ENCODE measurements at places on chromosomes 4 and X.

DNA sequence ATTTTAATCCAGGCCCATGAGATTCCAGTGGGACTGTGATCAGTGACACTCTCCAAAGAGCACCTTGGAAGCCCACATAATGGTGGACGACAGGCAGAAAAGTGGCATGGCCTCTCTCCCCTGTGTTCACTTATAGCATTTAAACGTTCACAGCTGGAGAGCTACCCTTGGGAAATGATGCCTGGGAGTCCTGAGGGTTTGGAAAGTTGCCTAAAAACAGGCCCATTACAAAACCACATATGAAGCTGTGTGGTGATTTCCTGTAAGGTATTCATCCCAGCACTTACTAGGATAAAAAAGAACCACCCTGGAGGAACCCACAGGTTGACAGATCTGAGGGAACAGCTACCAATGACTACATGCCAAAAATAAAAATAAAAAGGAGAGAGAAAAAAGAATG lies 193.2 kb downstream of the RASL11B start:
- DNase-seq, result no peak

- no peak for DNase-seq
These were observed 51.4 kb upstream of the EMCN start for GRCh38 chr4:100569196-100569595.

- DNase-seq, result no peak
These were observed 76.1 kb downstream of the SLC9A6 start for GRCh38 chrX:136061286-136061685.

DNA sequence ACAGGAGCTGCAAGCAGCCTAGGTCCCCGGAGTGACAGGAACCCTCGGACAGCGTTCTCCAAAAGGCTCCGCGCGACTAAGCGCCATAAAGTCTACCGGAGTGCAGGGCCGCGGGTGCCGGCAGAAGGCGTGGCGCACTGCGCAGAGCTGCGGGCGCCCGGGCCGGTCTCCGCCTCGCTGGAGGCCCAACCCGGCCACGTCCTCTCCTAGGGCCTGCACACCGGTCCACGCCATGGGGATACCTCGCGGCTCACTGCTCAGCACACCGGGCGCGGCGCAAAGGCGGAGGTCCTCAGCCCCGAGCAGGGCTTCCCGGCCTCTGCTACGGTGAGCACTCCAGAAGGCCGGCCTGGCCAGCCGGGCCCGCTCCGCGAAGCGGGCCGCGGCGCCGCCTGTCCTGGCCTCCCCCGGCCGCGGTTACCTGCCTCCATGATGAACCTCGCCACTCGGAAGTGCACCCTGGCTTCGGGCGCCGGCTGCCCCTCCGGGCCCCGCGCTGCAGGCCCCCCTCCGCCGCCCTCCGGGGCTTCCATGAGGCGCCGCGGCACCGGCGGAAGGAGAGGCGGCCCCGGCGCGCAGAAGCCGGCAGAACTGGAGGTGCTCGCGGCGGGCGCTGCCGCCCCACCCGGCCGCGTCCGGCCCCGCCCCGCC lies at the start of gene CCNQ:
CCNQ (minus strand) TSS at position 599 of the 651 bp plus-strand sequence; CDS start at position 533, 66 bp downstream.
- DNase-seq, result no peak
